ENCODE measurements at places on chromosomes 3 and 15.

DNA sequence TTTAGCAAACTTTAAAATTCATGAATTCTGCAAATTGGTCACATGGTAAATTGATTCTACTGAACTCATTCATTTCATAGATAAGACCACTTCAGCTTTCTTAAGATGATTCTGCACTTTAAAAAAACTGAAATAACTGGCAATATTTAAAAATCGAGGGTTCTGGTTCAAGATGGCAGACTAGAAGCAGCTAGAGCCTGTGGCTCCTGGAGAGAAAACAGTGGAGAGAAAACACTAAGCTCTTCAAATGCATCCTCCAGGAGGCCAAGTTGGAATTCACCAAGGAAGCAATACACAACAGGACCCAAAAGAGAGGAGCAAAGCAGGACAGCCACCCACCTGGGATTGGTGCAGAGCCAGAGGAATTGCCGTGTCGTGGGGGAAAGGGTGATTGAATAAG lies 132.1 kb downstream of the SPATA16 start:
- DNase-seq, result no peak

- no peak for DNase-seq
Measured at GRCh38 chr3:169901453-169901852, 9.9 kb upstream of the SAMD7 start.

GRCh38 chr3:106631373-106632108 lies 745.7 kb upstream of the CCDC54 start:
- DNase-seq, result no peak

DNA sequence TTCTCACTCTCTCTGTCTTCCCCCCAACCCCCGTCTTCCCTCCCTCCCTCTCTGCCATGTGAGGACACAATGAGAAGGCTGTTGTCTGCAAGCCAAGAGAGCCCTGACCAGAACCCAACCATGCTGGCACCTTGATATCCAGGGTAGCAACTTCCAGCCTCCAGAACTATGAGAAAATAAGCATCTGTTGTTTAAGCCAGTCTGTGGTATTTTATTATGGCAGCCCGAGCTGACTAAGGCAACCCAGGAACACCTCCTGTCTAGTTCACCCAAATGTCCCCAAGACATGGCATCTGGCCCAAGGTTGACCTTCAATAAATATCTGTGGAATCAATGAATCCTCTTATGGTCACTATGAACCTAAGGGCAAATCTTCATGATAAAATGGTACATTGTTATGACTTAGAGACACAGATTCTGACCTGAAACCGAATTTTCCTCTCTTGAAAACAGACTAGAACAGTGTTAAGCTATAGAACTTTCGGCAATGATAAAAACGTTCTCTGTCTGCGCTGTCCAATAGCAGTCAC lies 26.5 kb downstream of the RFTN1 start:
- no peak for DNase-seq

DNA sequence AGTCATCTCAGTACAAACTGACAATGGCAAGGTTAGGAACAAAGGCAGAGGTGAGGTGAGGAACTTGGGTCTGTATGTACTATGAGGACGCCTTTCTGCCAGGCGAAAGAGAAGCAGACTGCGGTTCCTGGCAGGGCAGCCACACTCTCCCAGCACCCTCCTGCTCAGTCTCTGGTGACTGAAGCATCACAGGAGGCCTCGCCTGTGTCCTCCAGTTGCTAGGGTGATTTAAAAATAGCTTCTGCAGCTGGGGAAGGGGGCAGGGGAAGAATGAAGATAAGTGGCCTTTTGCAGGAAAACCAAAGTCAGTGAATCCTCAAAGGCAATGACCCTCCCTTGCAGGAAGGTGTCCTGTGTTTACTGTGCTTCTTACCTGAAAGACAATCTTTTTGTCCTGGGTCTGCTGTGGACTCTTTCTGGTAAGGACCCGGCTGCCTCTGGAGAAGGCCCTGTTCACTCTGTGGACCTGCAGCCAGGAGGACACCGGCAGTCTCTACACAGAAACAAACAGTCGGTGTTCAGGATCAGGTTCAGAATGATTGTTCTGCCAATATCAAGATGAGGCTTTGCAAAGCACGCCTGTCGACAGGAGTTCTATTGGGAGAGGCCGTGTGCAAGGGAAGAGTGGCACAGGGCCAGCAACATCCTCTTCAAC lies 65.7 kb upstream of the DGKG start:
- DNase-seq, result no peak

GRCh38 chr3:53234130-53234840 lies 21.5 kb downstream of the TKT start:
- no peak for DNase-seq

GRCh38 chr3:51400166-51400565 lies 9.1 kb downstream of the RBM15B start:
- no peak for DNase-seq

DNA sequence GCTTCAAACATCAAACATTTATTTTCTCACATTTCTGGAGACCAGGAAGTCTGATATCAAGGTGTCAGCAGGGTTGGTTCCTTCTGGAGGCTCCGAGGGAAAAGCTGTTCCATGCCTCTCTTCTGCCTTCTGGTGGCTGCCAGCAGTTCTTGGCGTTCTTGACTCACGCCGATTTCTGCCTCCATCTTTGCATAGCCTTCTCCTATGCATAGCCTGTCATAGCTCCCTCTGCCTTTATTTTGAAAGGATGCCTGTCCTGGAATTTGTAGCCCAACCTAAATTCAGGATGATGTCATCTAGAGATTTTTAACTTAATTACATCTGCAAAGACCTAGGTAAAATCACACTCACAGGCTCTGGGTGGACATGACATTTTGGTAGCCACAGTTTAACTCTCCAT lies 70.4 kb downstream of the RGMA start:
- no peak for DNase-seq

DNA sequence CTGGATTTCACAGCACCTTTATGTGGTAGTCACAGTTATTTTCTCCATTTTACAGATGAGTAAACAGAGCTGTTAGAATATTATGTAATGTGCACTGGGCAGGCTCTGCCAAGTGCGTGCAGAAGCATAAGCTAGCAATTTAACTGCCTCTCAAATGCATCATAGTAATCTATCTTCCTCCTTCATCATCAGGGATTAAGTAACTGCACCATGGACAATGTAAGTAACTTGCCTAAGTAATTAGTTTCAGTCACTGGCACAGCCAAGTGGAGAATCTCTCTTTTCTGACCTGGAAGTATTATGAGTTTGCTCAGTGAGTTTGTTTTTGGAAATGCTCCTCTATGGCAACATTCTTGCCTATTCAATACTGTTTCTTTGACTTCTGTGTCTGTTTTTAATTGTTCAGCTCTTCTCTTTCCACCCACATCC lies 260.5 kb downstream of the PTPRG start:
- no peak for DNase-seq

GRCh38 chr3:66338927-66339326 lies 118.1 kb downstream of the SLC25A26 start:
- DNase-seq, result no peak

DNA sequence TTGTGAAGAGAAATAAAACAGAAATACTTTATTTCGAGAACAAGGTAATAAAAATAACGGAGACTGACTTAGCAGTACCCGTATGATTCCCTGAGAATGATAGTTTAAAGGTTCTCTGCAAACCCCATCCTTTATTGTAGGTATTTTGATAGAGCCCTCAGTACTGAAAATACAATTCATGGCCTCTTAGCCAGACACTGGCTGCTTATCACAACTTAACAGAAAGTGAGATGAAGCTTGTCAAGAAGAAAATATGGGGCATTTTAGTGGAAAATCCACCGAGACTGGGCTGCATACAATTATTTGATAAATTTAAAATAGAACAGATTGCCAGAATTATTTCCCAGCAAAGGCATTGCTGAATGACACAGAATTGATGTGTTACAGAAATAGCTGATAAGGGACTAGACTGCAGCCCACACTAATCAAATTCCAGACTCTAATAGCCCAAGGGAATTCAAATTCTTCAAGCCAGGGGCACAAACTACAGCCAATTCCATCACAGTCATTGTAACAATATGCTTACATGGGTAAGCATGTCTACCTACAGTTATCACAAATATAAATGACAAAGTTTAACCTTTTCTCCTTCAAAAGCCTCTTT lies 521.9 kb downstream of the PLOD2 start:
- DNase-seq, result no peak

- no peak for DNase-seq
Measured at GRCh38 chr3:103512595-103512994, 1077.8 kb downstream of the ZPLD1 start.

- no peak for DNase-seq
Measured at GRCh38 chr3:29758434-29759322, 477.8 kb downstream of the RBMS3 start.

- DNase-seq, result no peak
Measured at GRCh38 chr3:136577791-136578190, 174.4 kb downstream of the STAG1 start.

- DNase-seq, result no peak
Measured at GRCh38 chr3:149021830-149022229, 30.5 kb downstream of the GYG1 start.

DNA sequence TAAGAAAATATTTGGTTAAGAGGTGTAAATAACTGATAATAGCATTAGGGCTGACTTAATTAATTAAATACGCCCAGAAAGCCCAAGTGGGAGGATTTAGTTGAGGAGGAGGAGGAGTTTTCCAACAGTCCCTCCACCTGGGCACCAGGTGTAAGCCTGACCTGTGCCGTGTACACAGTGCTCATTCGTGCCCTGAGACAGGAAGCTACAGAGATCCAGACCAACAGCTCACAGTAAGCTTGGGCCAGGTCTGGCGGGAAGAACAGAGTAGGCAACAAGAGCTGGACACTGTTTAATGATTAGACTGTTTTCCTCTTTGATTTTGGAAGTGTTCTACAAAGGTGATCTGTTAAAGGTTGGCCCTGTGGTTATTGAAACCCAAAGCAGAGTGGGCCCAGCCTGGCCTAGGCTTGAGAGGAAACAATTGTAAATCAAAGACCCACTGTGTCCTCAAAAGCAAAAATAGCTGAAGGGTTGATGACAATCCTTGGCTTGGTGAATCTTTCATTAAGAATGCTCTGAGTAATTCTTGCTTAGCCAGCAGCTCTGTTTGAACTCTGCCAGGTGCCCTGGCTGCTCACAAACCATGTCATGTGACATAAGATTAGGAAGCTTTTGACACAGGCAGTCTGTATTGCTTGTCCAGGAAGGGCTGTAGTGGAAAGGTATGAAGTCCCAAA lies 13.8 kb downstream of the SQOR start:
- DNase-seq, result no peak

DNA sequence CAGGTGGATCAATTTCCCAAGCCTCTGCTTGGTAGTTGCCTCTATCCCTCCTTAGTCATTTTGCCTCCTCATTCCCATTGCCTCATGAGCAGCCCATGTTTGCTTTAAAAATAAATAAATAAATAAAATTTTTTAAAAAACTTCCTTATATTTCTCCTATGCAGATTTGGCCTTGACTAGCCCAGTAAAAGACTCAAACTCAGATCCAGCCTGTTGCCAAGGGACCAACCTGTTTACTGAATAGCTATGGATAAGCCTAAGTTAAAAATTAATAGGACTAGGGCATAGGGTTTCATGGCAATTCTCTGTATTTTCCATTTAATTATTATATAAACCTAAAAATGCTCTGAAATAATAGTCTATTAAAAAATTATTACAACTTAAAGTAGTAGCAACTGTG lies 384.4 kb downstream of the RSL24D1 start:
- no peak for DNase-seq

DNA sequence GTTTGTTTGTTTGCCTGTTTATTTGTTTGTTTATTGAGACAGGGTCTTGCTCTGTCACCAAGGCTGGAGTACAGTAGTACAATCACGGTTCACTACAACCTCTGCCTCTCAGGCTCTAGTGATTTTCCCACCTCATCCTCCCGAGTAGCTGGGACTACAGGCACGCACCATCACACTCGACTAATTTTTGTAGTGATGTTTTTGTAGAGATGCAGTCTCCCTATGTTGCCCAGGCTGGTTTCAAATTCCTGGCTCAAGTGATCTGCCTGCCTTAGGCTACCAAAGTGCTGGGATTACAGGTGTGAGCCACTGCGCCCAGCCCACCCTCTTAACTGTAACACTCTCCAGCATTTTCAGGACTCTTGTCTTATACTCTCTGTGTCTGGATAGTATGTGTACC lies 26.7 kb downstream of the PLD1 start:
- DNase-seq, result no peak

GRCh38 chr3:82236257-82236656 lies 474.8 kb upstream of the GBE1 start:
- DNase-seq, result no peak

- DNase-seq, result no peak
Measured at GRCh38 chr3:58629629-58630028, 36.9 kb downstream of the FAM3D start.

GRCh38 chr3:151330899-151331298 lies 1.6 kb upstream of the P2RY13 start:
- DNase-seq, result no peak

GRCh38 chr15:41950127-41950483 lies 22.3 kb downstream of the EHD4 start:
- DNase-seq, result no peak

DNA sequence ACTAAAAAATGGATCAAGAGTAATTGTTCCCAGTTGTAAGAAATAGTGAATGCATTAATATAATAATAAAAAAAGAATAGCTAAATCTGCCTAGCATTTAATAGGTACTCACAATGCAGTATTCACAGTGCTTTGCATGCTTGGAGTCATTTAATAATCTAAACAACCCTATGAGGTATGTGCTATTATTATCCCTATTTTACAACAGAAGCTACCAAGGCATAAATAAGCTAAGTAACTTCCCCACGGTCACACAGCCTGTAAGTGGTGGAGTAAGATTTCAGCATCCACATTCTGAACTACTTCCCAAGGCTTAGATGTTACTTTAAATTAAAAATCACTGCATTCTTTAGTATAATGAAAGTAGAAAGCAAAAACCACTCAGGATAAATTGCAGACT lies 102.9 kb downstream of the PLCH1 start:
- DNase-seq, result no peak

- DNase-seq, result no peak
Measured at GRCh38 chr3:106824856-106825255, 552.4 kb upstream of the CCDC54 start.

DNA sequence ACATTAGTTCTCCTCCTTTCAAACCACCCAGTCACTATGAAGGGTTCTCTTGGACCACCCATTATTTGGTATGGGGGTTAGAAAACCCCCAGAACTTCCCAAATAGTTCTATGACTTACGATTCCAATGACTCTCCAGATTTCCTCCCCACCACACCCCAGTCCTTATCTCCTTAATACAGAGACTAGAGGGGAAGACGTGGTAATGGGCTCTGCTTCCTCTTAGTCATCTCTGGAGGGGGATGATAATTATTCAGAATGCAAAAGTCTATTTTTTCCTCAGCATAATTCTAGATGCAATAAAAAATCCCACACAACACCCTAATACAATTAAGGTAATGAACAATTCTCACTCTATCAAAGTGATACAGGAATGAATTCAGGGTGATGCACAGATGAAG lies 48.9 kb upstream of the CFAP161 start:
- DNase-seq, result no peak

Data from activated T-cell treated with anti-CD3 and anti-CD28 coated beads, Interleukin-2, amount 50 U/mL, for 72 hours (primary cell).